Karpas-422 (cell line): ENCODE measurements at places on chromosomes 7 and 10. TPM values are rescaled to one million over a fixed set of nuclear protein-coding genes. Genes with fewer than 3 reads are reported as not detected.

- DNase-seq: no peak
Observed at GRCh38 chr7:525740-526139, 6.1 kb upstream of the PDGFA start.

DNA sequence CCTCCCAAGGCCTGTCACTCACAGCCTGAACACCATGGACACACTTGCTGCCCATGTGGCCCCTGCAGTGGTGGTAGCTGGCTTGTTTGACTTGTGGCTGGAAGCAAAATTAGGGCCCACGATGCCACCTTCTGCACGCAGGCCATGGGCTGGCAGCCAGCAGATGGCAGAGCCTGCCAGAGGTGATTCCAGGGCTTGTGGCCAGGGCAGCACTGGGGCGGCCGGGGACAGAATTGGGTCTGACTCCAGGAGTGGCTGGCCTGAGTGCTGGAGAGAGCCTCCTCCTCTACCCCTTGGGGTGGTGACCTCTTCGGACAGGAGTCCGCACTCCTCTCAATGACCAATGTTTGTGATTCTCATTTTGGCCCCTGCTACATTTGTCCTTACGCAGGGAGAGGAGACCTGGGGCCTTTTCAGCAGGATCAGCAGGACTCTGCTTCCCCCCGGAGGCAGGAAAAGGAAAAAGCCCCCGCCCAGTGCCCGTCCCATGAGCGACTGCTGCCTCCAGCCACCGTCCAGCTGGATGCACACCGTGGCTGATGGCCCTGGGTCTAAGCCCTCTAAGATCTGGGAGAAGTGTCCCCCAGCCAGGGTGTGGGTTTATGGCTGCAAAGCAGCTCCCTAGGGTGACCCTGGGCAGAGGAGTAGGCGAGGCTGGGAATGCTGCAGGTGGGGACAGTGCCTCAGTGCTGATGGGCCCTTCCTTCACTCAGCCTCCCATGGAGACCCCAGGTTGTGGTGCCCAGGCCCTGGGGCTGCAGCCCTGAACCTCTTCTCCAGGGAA, 26.5 kb downstream of the DNAJB12 start:
- DNase-seq: peak; percentile 78

DNA sequence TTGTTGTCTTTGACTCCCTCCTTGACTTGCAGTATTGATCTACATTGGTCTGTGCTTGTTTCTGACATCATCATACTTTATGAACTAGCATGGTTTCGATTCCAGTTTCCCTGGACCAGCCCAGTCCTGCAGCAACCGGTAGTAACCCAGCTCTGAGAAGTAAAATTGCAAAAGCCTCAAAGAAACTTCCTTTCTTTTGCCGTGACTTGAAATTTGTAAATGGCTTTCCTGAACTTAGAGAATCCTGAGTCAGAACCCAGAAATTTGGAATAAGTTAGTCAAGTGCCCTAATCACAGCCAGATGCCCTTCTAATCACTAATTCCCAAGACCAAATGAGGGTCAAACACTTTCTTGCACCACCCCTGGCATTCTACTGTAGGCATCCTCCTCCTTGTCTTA, 15.0 kb downstream of the TAS2R60 start:
- no peak for DNase-seq

The SLC13A1 gene
- total RNA-seq: not detected in 2 replicates

The SPDYE8 gene
- not detected in 2 replicates for total RNA-seq

The CDHR3 gene
- total RNA-seq: not detected in 2 replicates

DNA sequence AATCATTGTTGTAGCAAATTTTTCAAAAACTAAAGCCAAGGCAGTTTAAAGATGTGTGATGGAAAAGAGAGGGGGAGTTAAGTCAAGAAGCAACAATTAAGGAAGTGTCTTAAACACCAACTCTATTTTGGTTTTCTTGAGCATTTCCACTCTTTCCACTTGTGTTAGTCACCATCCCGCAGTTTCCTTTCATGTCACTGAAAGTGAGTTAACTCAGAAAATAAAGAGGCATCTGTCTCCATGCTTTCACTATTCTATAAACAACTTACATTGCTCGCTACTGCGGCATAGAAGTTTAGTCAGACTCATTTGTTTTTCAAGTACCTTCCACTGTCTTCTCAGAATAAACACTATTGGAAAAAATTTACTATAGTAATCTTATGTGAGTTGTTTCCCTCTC, 284.9 kb upstream of the SEMA3D start:
- no peak for DNase-seq

GRCh38 chr7:2387897-2388636, 15.3 kb upstream of the CHST12 start:
- DNase-seq: no peak

DNA sequence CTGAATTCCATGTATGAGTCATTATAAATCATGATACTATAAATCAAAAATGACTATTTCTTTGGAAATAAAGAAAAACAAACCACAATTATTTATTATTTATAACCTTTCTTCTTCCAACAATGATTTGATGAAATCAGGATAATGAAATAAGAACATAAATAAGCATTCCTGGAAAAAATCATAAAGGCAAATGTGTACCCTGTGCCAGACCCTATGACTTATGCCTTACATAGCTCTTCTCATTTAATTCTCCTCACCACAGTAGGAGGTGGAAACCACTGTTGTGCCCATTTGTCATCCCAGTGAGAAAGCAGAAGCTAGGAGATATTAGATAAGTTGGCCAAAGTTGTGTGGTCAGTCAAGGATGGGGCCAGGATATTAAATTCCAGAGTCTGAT, 255.1 kb downstream of the DOCK4 start:
- DNase-seq: no peak
